ENCODE measurements at places on chromosomes 12 and 14. TPM values are rescaled to one million over a fixed set of nuclear protein-coding genes. Genes with fewer than 3 reads are reported as not detected.
A peak's percentile ranks its signal among the peaks of the same experiment; 100 is the strongest.

The TRHDE gene
- 1.4 TPM for polyA plus RNA-seq

The CYP46A1 gene
- polyA plus RNA-seq, result 0.15 TPM

GRCh38 chr12:48998497-48999353, 450 bp downstream of the DDN start:
- peak; percentile 65 for DNase-seq

GRCh38 chr14:74015963-74016362, 3.1 kb downstream of the ENTPD5 start:
- no peak for DNase-seq

DNA sequence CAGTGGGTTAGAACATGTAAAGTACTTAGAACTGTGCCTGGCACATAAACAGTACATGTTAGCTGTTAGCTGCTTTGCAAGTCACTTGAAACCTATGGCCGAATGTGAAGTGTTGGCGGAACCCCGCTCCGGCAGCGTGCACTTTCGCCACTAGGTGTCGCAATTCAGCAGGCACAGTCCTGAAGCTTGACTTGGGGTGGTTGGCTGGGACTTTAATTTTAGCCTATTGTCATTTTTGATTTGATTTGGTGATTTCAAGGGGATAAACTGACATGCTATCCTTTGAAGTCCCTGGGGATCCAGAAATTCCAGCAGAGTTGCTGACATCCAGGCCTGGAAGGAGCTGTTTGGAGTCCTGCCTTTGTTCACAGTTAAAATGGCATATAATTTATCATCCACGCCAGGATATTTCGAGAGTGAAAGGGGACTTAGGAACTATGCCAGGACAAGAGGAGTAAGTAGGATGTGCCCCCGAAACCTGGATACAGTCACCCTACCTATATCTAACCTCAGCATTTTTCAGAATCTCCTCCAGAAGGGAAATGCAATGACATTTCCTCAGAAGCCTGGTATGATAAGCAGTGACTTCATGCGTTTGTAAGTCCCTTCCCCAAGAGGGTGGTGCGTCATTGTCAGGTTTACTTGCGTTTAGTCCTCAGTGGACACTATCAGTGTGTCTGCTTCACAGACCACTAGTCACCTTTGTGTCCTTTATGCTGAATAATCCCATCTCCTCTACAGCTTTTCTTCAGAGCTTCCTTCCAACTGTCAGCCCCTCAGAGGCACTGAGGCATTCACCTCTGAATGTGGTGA, 3.5 kb upstream of the TSPAN9 start:
- peak; percentile 79 for DNase-seq

DNA sequence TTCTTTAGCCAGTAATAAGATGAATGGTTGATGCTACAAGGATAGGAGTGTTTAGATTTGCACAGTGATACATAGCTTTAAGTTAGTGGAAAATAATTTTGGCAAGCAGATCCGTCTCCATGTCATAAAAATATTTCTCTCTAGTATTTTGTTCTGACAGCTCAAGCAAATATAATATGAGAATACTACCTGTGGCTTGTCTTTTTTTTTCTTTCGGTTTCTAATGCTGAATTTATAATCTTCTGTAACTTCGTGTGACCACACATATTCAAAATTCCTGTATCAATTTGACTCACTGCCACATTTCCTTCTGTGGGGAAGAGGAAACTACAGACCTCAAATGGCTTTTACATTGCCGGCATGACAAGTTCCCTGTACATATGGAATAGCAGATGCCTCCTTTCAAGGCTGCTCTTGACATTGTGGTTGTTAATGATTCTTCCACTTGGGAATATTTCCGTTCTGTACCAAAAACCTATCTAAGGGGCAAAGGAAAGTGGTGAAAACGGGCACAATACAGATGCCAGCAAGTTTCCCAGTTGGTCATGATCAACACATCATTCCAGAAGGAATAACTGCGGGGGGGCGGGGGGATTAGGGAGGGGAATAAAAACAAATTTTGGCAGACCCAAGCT, 103.6 kb upstream of the CCDC91 start:
- DNase-seq, result no peak

- DNase-seq, result no peak
These were observed 62.7 kb downstream of the ATG14 start for GRCh38 chr14:55348766-55349453.
